Hematopoietic multipotent progenitor cell (in vitro differentiated cells): ENCODE measurements at places on chromosomes 2 and 18.

DNA sequence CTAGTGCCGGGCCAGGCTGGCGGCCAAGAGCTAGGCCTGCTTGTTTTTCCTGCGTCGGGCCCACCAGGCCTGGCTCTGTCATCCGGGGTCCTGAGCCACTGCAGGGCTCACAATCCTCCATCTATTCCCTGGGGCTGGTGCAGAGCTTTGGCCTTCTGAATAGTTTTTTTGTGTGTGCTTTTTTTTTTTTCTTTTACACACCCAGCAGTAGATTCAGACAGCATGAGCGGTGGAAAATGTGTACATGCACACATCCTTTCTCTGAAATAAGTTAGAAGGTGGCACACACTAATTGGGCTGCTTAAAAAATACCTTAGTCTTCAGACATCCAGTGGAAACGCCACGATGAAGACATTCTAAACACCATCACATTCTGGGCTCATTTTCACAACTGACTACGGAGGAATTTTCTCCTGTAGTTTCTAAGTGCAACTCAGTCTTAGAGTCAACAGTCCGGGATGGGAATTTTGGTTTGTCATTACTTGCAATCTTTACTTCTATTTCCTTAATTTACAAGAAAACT lies 6.1 kb downstream of the ZFP36L2 start:
- DNase-seq = no peak

GRCh38 chr2:188079196-188079595 lies 212.5 kb upstream of the GULP1 start:
- DNase-seq = no peak

DNA sequence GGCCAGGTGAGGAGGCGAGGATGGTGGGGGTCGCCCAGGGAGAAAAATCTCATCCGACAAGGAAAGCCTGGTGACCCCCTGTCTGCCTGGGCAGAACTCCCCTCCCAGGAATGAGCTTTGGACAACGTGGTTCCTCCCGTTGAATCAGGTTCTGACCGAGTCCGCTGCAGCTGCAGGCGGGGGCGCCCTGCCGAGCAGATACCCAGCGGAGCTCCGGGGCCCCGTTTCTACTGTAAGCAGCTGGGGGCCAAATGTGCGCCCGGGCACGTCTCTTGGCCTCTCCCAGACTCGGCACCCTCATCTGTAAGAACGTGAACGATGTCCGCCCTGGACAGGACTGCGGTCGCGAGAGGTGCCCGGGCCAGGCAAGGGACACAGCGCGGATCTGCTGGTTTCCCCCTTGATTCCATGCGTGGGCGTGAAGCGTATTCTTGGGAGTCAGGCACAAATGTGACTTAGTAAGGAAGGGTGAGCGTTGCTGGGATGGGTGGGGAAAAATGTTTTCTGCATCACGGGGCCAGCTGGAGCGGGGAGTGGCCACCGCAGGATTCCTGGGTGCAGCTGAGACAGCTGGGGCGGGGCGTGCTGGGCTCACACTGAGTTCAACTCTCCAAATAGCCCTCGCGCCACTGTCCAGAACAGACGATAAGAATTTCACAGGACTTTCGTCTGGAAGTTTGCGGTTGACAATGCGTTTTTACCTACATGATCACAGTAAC lies 20.2 kb upstream of the TUBB6 start:
- DNase-seq = no peak

- DNase-seq = no peak
Measured at GRCh38 chr2:134846213-134846612, 7.8 kb downstream of the ACMSD start.

DNA sequence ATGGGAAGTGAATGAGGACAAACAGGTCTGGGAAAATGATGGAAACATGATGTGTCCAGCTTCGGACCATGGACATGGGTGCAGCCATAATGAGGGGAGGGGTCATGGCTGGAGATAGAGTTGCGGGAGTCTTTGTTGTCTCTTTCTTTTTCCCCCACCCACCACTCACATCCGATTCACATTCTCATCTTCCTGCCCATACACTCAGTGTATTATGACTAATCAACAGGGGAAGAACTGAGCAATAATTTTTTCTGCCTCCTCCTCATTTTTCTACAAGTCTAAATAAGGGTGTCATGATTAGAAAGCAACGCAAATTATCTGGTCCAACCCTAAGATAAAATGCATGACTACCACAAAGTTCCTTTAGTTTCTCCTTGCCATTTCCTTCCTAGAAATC lies 5.7 kb upstream of the SERPINB2 start:
- no peak for DNase-seq

- DNase-seq = no peak
Measured at GRCh38 chr2:167144179-167144898, 256.1 kb downstream of the XIRP2 start.

DNA sequence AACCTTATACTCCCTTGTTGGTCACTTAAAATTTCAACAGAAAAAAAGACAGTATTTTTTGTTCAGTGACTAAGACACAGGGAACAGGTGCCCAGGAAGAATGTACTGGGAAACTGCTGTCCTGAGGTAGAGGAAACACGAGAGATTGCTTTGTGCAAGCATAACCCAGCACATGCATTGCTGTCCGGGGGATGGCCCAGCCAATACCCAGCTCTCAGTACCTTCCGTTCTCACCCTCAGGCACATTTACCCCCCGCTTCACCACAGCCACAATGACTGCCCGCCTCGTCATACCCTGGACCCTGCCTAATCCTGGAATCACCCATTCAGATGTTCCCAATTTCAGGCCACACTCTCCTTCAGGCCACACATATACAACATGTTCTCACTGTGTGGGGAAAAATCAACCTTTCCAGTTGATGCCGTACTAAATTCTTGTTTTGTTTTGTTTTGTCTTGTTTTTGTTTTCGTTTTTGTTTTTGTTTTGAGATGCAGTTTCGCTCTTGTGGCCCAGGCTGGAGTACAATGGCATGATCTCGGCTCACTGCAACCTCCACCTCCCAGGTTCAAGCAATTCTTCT lies 140.7 kb downstream of the ESCO1 start:
- no peak for DNase-seq

DNA sequence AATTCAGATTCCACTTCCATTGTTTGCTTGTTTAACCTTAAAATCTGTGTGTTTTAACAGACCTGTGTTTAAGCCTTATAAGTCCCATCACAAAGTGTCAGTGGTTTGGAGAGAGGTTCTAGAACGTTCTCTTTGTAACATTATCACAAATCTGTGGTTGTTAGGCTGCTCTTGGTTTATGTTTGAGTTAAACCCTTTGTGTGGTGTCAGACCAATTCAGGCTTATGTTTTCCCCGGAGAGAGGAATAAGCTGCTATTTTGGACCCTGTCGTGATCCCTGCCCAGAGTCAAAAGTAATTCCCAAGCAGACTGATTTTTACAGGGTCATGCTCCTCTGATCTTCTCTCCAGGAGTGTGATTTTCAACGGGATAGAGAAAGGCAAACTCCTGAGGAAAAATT lies 43.8 kb upstream of the LTBP1 start:
- DNase-seq = no peak

DNA sequence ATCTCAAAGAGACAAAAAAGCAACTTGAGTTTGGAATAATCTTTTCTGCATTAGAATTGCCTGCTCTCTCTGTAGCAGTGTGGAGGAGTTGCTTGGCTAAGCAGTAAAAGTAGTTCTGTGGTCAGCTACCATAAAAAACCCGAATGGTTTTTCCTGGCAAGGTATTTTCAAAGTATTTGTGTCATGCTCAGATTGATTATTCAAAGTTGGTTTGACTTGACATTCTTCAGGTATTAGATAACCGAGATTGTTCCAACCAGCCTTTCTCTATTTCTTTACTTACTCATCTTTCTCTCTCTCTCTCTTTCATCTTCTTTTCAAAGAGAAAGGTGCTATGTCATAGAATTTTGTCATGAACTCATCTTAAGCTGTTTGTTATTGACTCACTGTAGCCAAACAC lies 404.9 kb downstream of the CPS1 start:
- DNase-seq = no peak

DNA sequence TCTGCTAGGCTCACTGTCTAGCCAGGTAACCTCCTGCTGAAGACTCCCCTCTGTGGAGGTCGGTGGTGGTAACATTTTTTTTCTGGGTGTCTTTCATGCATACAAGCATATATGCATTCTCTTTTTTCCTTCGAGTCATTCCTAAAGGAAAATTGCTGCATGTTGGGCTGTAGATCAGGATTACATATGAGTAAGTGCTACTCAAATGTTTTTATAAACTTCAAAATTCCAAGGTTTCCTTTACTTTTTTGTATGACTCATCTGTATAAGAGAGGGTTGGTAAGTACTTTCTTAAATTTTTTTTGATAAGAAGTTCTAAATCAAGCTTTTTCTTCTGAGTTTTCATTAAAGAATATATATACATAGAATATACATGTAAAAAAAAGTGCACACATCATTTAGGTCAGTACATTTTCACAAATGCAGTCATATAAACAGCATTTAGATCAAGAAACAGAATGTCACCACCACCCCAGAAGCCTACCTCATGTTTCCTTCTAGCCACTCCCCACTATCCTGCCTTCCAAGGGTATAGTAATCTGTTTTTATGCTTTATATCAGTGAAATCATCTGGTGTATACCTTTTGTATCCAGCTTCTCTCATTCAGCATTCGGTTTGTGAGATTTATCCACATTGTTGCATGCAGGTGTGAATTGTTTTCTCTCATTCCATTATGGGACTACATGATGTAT lies 128.0 kb upstream of the MAP3K20 start:
- DNase-seq = no peak

- no peak for DNase-seq
Measured at GRCh38 chr2:71471276-71471675, 17.9 kb downstream of the DYSF start.

GRCh38 chr18:35526495-35527059 lies 28.8 kb upstream of the INO80C start:
- no peak for DNase-seq

GRCh38 chr2:58042486-58042970 lies 4.1 kb upstream of the VRK2 start:
- DNase-seq = peak; percentile 63

GRCh38 chr2:101341901-101342624 lies 33.6 kb upstream of the RNF149 start:
- DNase-seq = peak; percentile 56

GRCh38 chr2:157345647-157346389 lies 20.2 kb upstream of the ERMN start:
- no peak for DNase-seq

DNA sequence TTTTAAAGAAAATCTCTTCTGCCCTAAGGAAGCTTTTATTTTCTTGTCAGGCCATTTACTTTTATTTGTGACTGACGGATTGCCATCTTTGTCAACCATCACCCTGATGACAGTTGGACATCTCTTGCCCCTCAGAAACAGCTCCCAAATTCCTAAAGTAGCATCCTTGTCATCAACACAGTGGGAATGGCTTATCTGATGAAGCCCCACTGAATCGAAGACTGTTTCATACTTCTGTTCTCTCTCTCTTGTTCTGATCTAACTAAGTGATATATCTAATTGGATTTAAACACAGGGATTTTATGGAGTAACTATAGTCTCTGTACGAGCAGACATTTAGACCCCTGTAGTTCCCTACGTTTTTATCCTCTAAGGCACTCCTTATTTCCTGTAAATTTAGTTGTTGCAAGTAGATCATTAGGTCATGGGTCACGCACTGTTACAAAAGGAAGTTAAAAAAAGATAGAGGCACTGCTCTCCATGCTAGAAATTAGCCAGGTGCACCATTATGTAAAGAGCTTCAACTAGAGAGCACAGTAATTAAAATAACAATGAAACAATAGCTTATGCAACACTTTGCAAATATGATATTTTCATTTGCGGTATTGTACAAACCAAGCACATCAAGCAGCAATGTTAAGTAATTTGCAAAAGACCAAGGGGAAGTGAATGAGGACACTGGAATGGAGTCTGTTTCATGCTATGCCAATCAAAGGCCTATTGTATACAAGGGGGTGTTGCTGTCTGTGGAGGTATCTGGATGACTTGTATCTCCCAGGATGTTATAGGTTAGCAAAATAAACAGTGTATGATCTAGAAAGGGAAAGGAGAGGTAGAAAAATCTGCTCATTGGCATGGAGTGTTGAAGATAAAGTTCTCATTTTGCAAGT lies 284.7 kb downstream of the LRRTM1 start:
- no peak for DNase-seq

- DNase-seq = no peak
Measured at GRCh38 chr18:39793609-39794008, 2161.4 kb upstream of the PIK3C3 start.

- DNase-seq = no peak
Measured at GRCh38 chr2:164438490-164439205, 182.6 kb downstream of the GRB14 start.

DNA sequence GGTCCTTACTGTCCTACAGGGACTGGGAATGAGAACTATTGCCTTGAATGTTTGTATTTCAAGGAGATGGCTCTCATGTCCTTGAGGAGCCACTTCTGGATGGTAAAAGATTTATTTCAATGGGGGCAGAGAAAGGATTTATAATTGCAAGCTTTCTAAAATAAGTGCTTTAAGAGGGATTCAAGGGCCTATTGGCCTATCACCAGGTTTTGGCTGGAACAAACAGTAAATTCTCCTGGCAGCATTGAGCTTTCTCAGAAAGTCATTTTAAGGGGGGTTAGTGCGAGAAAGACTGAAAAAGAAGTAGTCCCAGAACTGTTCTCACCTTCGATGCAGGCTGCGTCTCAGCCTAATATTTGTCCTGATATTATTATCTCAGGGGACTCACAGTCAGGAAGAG lies 29.8 kb downstream of the DPP10 start:
- DNase-seq = no peak

GRCh38 chr2:100412881-100413321 lies 4.6 kb downstream of the CHST10 start:
- no peak for DNase-seq

DNA sequence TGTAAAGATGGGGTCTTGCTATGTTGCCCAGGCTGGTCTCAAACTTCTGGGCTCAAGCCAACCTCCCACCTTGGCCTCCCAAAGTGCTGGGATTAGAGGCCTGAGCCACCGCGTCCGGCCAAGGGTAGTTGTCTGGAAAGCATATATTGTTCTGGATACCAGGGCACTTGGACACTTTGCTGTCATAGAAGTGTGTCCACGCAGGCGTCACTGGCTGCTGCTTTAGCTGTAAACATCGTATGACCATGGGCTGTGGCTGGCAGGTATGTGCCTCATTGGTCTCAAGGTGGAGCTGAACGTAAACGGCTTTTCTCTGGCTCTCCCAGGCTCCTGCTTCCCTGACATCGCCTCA lies 3.2 kb upstream of the GPR35 start:
- DNase-seq = no peak

- no peak for DNase-seq
Measured at GRCh38 chr2:105181282-105181681, 60.3 kb upstream of the GPR45 start.
